AG04450 (cell line): ENCODE measurements at places on chromosomes 11 and 22.
A peak's percentile ranks its signal among the peaks of the same experiment; 100 is the strongest.

DNA sequence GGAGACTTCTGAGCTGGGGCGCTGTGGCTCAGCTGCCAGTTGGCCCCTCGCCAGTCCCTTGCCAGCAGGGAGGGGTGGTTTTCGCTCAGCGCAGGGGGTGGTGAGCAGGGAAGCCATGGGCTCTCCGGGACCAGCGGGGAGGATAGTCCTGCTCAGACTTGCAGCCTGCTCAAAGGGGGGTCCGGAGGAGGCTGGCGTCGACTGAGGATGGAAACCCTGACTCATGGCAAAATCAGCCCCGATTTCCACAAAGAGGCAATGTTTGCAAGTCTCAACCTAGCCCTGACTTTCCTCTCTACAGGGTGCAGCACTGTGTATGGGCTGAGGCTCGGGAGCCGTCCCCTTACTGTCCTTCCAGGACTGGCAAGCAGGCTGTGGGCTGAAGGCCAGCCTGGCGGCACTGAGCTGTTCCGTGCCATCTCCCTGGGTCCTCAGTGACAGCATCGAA lies 35.1 kb downstream of the FBLN1 start:
- peak; percentile 59 for DNase-seq

- DNase-seq, result no peak
Measured at GRCh38 chr11:87724358-87724757, 450.9 kb downstream of the RAB38 start.

GRCh38 chr22:31094021-31094551 lies 13.0 kb downstream of the SMTN start:
- no peak for DNase-seq

- no peak for DNase-seq
Measured at GRCh38 chr11:124867700-124868099, 2.5 kb downstream of the ROBO3 start.

- DNase-seq, result no peak
Measured at GRCh38 chr11:72573072-72573854, 101.0 kb downstream of the PDE2A start.

DNA sequence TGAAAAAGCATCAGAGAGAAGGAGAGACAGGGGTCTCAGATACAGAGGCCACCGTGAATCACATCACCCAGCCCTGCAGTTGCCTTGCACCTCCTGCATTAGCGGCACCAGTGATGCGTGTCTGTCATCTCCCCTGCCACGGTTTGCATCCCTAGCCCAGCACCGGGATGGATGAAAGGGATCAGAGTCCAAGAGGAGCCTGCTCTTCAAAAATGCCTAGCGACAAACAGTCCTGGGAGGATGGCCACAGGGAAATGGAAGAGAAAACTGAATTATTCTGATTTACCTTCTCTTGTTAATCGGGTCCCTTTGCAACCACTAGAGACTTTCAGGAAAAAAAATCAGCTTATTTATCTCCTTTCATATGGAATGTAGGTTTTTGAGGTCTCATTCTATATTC lies 495.6 kb upstream of the KIRREL3 start:
- no peak for DNase-seq

- DNase-seq, result no peak
Measured at GRCh38 chr22:39028281-39028680, 7.4 kb downstream of the APOBEC3D start.

- no peak for DNase-seq
Measured at GRCh38 chr11:17389211-17389956, 925 bp upstream of the KCNJ11 start.

GRCh38 chr22:41418717-41419116 lies 27.9 kb downstream of the TOB2 start:
- DNase-seq, result no peak

GRCh38 chr22:20580179-20580578 lies 72.8 kb downstream of the MED15 start:
- no peak for DNase-seq

- no peak for DNase-seq
Measured at GRCh38 chr11:69333149-69333710, 39.3 kb downstream of the MYEOV start.

DNA sequence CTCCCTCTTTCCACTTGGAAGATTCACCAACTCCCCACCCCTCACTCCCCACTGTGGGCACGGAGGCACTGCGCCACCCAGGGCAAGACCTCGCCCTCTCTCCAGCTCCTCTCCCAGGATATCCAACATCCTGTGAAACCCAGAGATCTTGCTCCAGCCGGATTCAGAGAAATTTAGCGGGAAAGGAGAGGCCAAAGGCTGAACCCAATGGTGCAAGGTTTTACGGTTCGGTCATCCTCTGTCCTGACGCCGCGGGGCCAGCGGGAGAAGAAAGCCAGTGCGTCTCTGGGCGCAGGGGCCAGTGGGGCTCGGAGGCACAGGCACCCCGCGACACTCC lies 397 bp upstream of the CD44 start:
- DNase-seq, result no peak

- no peak for DNase-seq
Measured at GRCh38 chr11:129704831-129705230, 110.8 kb upstream of the TMEM45B start.

DNA sequence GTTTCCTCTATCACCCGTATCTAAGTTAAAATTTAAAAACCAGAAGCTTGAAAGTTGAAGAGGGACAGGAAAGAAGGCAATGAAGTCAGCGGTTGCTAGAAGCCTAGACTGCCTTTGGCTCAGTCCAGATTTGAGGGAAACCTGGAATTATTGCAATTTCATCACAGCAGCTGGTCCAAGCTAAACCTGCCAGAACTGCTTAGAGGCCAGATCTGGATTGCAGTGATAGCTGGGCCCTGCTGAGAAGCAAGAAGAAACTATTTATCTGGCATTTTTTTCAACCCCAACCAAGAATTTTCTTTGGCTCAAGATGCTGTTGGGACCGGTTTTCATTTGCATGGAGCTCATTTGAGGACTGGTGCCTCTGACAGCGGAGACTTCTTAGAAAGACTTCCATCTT lies 121.5 kb upstream of the TEAD1 start:
- peak; percentile 75 for DNase-seq

DNA sequence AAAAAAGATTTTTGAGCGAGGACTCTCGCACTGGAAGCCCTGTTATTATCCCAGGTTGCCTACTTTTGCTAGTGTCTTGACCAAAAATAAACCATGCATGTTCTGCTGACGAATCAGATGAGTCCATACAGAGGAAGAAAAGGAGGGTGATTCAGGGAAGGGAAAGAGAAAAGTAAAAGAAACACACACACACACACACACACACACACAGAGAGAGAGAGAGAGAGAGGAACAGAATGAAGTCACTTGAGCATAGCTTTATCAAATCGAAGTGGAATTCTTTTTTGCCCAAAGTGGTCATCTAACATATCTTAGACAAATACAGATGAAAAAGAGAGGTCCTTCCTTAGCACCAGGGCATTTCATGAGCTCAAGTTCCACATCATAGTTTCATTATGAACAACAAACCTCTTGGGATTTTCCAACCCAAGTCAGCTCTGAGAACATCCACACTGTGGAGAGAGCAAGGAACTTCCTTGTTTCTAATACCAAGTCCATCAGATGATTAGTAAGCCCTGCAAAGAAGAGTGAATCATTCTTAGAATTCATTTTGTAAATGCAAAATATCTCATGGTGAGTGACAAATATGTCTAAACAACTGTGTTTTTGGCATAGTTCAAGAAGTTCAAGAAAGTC lies 7.7 kb upstream of the MMP12 start:
- no peak for DNase-seq

DNA sequence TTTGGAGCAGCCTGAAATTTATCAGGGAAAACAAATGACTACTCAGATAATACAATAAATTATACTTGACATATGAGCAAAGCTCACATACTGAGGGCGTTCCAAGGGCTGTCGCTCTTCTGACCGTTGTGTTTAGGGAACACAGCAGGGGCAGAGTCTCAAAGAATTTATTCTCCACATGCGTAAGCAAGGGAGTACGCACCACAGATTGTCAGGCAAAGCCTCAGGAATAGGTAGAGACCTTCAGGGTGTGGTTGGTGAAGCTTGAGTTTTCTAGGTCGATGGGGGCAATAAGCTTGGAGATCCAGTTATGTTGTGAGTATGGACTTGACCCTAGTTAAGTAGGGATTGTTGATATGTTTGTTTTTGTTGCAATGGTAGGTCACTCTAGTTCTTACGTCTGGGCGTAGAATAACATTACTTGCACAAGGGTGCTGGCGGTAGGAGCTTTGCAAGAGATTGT lies 830 bp downstream of the ACAT1 start:
- DNase-seq, result no peak

DNA sequence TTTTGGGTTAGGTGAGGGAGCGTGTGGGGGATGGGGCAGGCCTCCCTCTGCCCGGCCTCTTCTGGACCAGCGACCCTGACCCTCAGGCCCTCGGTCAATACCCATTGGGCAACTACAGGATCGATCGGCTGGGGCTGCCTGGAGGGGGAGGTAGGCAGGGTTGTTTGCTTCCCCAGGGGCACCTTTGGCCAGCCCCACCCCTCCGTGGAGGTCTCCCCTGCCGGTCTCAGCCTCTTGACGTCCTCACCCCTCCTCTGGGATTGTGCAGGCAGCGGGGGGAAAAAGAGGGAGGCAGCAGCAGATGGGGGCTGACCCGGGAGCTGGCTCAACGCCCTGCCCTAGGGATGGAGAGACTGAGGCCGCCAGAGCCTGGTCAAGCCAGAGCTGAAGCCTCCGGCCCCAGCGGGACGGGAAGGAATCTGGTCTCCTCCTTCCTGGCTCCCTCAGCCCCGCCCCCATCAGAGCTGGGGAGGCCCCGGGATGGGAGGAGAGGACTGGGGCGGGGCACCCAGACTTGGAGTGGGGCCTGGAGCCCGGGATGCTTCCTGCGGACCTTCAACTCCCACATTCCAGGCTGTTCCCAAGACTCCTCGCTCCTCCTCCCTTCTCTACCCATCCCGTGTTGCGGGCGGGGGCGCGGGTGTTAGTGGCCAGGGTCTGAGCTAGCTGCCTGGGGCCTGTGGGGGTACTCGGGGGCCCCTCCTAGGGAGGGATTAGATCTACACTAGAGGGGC lies 14.4 kb upstream of the CDC42EP1 start:
- DNase-seq, result peak; percentile 84

DNA sequence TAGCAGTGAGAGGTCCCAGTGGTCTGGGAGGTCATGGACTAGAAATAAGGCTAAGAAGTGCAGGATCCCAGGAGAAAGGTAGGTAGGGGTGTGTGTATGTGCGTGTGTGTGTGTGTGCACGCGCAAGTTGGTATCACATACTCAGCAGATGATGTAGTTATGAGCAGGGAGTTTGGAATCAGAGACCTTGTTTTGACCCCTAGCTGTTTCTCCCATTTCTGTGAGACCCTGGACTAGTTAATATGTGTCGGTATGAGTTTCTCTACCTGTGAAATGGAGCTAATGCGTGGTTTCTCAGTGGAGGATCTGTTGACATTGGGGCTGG lies 1.3 kb downstream of the SERPING1 start:
- DNase-seq, result no peak

GRCh38 chr11:44454666-44455065 lies 110.8 kb upstream of the CD82 start:
- DNase-seq, result no peak

- DNase-seq, result no peak
Measured at GRCh38 chr11:114598461-114598860, 2.9 kb upstream of the NXPE4 start.

DNA sequence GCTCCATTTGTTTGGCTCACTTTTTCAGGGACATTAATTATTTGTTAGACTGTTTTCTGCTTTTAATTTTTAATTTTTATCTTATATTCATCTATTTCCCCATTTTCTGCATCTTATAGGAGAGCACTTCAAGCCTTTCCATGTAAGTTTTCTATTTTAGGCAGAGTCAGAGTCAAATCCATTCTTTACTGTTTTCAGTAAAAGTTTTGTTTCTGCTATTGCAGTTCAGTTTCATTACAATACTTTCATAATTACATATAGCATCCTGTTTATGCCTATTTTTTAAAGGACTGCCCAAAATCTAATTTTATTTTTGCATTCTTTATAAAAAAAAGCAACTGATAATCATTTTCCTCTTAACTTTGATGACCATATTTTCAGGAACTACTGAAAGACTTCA lies 3.8 kb upstream of the OR10A5 start:
- DNase-seq, result no peak

GRCh38 chr11:24267014-24267413 lies 229.8 kb upstream of the LUZP2 start:
- DNase-seq, result no peak

DNA sequence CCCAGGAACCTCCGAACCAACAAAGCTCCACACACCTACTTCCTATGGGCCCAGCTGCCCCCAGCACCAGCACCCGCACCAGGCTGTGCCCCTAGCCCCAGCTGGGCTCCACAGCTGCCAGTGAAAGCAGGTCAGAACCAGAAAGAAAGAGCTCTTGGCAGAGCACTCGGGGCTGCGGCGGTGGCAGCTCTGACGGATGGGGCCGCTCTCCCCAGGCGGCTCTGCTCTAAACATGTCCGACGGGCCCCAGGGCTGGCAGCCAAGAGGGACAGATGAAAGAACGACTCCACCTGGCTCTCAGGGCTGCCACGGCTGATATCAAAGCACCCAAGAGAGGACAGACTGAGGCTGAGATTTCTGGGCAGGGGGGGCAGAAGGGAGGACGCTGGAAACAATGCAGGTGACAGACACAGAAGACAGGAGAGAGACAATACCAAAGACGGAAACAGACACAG lies 25.7 kb downstream of the LRFN4 start:
- DNase-seq, result no peak

DNA sequence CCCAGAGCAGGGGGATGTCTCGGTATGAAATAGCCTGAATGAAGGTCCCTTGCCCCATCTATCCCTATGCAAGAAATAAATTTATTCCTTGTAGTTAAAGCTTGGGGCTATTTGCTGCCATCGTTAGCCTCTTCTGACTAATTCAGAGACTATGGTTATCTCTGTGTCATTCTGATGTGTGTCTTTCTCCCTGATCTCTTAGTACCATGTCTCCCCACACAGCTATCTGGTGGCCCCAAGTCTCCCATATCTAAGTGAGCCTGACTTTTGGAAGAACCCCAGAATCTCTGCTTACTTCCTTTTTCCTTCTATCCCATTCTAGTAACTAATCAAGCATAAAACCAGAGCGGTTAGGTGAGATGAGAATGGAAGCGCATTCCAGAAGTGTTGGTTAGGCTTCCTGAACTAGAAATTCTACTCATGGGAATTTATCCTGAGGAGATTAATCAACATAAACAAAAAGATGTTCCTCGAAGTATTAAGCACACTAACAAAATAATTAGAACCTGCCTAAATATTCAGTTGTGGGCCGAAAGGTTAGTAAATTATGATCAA lies 71.4 kb upstream of the BMAL1 start:
- no peak for DNase-seq
